ENCODE measurements at places on chromosomes 2 and 18.

DNA sequence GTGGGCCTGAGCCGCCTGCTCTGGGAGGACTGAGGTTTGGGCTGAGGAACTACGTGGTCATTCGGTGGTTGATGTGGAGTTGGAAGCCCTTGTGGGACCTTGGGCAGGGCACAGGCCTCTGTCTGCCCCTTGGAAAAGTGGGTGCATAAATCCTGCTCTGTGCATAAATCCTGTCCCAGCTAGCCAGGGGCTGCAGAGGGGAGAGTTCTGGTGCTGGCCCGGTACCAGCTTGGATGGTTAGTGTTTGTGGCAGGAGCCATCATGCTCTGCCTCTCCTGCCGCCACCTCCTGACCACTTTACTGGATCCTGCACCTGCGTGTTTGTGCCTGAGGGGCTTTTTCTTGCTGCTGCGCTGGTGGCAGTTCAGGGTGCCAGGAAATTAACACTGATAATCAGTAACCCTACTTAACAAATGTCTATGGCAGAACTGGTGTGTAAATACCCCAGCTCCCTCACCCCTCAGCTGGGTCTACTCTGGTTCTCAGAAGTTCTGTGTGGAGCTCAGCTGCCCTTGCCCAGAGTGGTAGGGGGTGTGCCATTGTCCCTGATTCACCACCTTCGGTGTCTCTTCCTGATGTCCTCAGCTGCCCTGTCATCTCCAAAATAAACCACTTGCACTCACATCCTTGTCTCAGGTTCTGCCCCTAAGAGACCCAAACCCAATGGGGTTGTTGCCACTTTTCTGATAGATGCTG is 156.8 kb downstream of the GLI2 start:
- no peak for DNase-seq

GRCh38 chr18:69071680-69072079 is 273.8 kb downstream of the CCDC102B start:
- no peak for DNase-seq

- no peak for DNase-seq
Measured at GRCh38 chr2:105802587-105802986, 57.9 kb downstream of the NCK2 start.

DNA sequence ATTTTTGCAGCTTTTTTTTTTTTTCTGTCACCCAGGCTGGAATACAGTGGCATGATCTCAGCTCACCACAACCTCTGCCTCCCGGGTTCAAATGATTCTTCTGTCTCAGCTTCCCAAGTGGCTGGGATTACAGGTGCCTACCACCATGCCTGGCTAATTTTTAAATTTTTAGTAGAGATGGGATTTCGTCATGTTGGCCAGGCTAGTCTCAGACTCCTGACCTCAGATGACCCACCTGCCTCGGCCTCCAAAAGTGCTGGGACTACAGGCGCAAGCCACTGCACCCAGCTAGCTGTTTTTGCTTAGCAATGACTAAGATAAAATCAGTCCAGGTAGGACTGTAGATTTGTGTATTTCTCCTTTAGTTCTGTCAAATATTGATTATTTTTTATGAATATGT is 403.7 kb downstream of the PID1 start:
- DNase-seq: no peak
